ENCODE measurements at places on chromosomes 1 and 21.
A peak's percentile ranks its signal among the peaks of the same experiment; 100 is the strongest.

DNA sequence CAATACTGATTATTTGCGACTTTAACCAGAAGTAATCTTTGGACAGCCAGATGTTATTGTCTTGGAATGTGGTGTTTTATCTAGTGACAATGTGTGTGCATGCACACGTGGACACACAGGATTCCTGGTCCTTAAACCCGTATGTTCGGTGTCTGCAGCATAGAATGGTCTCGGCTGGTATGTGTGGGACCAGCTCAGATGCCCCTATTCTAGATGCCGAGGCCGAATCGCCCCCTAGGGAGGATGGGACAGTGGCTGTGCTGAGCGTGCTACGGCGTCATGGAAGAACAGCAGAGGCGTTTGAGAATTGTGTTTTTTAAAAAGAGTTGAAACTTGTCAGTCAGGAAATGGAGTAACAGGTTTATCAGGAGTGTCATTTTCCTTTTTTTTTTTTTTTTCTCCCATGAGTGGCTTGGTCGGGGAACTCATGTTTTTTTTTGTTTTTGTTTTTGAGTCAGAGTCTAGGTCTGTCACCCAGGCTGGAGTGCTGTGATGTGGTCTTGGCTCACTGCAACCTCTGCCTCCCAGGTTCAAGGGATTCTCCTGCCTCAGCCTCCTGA lies 30.1 kb downstream of the SKI start:
- no peak for DNase-seq

DNA sequence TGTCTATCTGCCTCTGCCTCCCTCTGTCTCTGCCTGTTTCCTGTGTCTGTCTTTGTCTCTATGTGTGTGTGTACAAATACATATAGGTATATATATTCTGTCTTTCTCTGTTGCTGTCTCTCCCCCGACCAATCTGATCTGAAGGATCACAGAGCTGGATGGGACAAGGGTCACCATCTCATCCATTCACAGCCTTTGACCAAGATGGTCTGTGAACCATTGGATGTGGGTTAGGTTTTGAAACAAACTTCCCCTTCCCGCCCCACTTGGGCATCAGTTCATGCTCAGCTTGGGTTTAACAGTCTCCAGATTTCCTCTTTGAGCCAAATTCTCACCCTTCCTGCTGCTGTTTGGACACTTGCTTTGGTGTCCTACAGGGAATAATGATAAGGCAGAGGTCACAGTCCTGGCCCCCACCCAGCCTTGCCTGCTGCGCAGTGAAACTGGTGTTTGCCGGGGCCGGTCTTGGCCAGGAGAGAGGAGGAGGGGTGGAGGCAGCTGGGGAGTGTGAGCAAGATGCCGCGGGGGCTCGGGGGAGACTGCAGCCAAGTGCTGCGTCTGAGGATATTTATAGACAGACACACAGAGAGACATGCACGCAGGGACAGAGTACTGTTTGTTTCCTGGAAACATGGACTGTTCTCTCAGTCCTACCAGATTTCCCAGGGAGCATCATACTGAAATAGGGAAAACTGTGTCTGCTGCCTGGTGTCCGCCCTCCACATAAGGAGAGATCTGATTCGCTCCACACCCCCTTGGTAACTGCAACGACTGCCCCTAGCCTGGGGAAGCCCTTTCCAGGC lies 27.0 kb upstream of the BTG2 start:
- DNase-seq = peak; percentile 73

DNA sequence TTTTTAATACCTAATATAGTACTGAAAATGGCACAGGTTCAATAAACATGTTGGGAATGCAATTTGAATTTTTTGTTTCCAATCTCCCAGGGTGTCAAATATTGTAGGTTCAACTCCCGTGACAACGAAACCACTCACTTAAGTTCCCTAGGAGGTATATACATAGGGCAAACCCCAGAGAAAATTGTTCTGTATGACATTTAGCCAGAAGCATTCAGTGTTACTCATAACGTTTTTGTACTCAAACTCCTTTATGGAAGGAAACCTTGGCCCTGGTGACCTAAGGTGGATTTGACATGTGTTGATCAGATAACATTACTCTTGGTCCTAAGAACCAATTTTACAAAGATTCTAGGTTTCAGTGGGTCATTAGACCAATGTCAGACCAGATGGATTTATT lies 110.6 kb downstream of the USP25 start:
- no peak for DNase-seq

DNA sequence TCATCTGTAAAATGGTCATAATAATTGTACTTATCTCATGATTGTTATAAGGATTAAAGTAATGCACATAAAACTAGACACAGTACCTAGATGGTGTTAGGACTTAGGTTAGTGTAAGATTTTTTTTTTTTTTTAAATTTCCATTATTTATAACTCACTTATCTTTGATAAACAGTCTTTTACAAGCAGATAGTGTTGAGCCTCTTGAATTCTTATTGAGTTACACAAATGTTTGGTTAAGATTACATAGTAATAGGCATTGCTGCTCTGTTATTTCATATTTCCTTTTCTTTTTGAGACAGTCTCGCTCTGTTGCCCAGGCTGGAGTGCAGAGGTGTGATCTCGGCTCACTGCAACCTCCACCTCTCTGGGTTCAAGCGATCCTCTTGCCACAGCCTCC lies 15.4 kb downstream of the MRPS6 start:
- DNase-seq = no peak

Measured in mesendoderm (in vitro differentiated cells).